GM12891 (cell line): ENCODE measurements at places on chromosomes 16 and 17.

- no peak for DNase-seq
Measured at GRCh38 chr16:51577621-51578303, 426.7 kb upstream of the SALL1 start.

GRCh38 chr17:57511475-57512123 is 233.5 kb downstream of the CCDC182 start:
- no peak for DNase-seq

DNA sequence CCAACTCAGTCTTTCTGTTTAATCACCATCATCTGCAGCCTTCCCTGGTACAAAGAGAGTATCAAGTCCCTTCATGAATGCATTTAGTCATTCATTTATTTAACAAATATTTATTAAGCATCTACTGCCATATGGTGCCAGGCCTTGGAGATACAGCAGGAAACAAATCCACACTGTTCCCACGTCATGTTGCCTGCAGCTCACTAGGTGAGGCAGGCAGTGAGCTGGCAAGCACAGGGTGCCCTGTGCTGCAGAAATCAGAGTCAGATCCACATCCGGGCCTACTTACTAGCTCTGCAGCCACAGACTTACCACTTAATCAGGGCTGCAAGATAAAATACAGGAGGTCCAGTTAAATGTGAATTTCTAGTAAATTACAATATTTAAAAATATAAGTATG is 38.5 kb upstream of the CES5A start:
- DNase-seq, result no peak

GRCh38 chr16:20622498-20622870 is 46.3 kb upstream of the ACSM2B start:
- no peak for DNase-seq

DNA sequence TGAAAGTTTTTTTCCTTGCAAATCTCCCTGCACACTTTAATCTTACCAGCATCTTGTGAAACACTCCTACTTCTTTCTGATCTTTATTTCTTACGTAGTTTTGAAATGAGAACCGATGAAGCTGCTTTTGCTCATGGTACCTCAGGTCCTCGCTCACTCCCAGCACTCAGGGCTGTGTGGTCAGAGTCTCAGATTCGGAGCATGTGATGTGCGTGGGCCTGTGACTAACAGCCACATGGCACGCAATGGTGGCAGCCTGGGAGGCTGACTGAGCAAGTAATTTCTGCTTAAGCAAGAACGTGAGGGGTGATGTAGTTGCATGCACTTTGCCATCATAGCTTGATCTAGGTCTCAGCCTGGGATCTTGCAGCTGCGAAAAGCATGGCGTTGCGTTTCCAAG is 624.3 kb downstream of the MAF start:
- DNase-seq, result no peak

DNA sequence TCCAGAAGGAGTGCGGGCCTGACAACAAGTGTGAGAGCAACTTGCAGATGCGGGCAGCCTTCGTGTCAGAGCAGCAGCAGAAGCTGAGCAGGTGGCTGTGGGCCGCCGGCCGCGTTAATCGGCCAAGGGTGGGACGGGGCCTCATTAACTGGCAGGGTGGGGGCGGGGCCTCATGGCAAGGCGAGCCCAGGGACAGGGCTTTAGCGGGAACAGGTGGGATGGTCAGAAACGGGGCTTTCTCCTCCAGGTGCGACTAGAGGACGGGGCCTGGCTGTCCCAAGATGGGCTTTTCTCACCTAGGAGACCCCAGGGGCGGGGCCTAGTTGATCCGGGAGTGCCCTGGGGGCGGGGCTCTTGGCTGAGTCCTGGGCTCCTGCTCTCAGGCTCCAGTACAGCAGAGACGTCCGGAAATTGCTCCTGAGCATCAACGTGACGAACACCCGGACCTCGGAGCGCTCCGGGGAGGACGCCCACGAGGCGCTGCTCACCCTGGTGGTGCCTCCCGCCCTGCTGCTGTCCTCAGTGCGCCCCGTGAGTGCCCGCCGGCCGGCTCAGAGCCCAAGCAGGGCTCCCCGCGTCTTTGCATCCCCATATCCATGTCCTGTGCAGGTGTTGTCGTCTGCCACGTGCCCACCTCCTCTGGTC is 18.4 kb upstream of the PDK2 start:
- no peak for DNase-seq

DNA sequence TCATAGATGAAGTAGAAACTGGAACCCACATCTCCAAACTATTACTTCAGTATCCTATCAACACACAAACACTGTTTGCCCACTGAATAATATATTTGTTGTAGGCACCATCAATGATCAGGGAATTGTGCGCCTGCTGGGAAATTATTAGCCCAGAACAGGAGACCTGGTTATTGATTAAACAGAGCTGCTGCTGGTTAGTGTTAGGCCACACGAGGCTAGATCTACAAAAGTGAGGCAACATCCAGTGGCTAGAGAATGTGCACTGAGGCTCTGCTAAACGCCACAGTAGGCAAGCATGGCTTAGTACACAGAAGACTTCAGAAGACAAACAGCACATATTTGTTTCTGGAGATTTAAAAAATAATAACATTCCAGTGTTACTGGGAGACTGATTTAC is 11.0 kb downstream of the ABHD15 start:
- DNase-seq, result no peak

GRCh38 chr16:68508641-68509240 is 30.4 kb upstream of the ZFP90 start:
- DNase-seq, result no peak

- DNase-seq, result no peak
Measured at GRCh38 chr17:81426393-81427172, 31.3 kb downstream of the BAHCC1 start.

DNA sequence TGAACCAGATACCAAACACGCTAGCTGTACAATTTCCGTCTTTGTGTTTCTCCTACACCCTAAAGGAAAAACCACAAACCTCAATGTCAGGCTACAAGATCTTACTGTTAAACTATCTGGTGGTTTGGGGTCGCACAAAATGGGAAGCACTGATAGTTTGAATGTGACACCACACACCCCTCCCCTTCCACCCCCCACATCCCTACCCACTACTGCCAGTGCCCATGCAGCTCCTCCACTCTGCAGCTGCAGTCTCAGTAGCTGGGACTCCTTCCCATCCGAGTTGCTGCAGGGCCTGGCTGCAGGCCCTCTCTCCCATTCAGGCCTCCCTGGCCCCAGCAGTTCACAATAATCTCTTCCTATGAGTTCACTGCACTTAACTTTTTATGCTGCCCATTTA is 18.4 kb downstream of the TRAP1 start:
- DNase-seq, result no peak

- no peak for DNase-seq
Measured at GRCh38 chr16:53071748-53072301, 17.0 kb downstream of the CHD9 start.

DNA sequence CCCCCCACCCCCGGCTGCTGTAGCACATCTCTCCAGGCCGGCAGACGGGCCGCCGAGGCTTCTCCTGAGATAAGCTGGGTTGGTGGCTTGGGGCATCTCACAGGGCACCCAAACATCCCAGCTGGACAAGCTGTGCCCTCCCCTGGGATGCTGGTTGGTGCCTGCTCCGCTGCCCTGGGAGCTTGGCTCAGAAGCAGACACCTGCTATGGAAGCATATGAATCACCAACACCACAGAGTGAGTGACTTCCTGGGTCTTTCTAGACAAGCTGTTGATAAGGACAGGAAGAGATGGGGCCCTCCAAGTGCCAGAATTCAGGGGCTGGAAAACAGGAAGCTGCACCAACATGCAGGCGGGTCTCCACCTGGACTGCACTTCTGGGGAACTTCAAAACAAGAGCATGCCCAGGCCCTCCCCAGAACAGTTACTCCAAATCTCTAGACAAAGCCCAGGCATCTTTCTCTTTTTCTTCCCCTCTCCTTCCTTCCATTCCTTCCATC is 13.7 kb downstream of the C16orf95 start:
- DNase-seq, result no peak

- no peak for DNase-seq
Measured at GRCh38 chr17:45353043-45353442, 36.2 kb upstream of the MAP3K14 start.

DNA sequence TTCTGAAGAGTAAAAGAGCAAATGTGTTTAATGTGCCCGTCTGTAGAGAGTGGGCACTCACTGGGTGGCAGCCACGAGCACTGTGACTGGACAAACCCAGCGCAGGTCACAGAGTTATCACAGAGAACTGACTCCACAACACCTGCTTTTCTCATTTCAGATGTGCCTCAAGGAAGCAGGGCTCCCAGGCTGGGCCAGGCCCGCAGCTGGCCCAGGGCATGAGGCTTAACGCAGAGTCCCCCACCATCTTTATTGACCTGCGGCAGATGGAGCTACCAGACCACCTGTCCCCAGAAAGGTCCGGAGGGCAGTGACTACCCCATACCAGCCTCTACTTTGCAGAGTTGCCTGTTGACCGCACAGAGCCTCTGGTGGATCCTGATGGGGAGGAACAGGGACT is 11.9 kb downstream of the DNAAF8 start:
- DNase-seq, result no peak

GRCh38 chr17:11251561-11252107 is 10.6 kb downstream of the SHISA6 start:
- no peak for DNase-seq

DNA sequence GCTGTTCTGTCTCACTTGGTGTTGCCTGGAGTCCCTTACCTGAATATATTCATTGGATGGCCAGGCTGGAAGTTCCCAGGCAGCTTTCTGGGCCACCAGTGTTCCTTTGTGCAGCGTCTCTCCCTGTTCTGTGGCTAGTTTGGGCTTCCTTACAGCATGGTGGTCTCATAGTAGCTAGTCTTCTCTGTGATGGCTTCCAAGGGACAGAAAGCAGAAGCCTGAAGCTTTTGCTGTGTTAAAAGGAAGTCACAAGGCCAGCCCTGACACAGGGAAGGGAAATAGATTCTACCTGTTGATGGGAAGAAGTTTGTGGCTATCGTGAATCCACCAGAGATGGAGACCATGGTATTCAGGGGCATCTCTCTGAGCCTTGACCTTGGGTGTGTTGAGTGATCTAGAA is 34.6 kb downstream of the PLCG2 start:
- no peak for DNase-seq

GRCh38 chr17:74276541-74277009 is 2.5 kb downstream of the DNAI2 start:
- no peak for DNase-seq

- no peak for DNase-seq
Measured at GRCh38 chr17:58269557-58270291, 11.0 kb downstream of the MPO start.

- DNase-seq, result peak; percentile 53
Measured at GRCh38 chr17:29145289-29146073, 34.7 kb downstream of the MYO18A start.

DNA sequence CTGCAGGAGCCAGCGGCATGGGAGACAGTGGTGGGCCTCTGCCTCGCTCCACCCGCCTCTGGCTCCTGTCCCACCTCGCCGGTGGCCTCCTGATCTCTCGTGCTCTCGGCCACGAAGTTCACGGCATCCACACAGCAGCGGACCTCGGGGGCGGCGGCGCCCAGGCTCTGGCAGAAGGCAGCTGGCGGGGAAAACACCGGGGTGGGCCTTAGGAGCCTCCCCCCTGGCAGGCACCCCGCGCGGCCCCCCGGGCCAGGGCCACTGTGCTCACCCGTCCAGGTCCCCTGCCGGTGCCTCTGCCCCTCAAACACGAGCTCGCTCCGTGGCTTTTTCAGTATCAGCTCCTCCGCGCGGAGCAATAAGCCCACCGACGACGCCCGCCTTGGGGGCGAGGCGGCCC is 409 bp upstream of the C17orf107 start:
- no peak for DNase-seq

DNA sequence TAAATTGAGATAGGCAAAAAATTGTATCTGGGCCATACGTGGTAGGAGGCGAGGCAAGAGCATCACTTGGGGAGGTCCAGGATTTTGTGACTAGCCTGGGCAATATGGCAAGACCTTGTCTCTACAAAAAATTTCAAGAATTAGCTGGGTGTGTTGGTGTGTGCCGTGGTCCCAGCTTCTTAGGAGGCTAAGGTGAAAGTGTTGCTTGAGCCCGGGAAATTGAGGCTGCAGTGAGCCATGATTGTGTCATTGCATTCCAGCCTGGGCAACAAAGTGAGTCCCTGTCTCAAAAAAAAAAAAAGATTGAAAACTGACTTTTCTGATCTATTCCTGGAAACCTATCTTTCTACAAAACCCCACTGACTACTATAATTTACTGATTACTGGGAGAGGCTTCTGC is 26.7 kb downstream of the CDK12 start:
- no peak for DNase-seq

DNA sequence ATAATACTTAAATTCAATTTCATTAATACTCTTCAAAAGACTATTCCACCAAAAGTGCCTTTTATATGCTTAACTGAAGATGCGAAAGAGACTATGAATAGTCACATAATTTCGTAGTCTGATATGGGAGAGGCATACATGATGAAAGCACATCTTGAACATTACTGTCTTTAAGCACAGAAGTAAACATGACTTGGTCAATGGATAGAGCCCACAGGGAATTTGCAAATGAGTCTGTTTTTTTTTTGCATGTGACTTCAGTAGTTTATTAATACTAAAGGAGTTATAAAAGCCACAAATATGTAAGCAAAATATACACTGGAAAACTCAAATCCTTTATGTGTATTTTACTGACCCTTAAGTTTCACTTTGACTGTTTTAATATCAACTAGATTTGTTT is 15.9 kb downstream of the ADPRM start:
- DNase-seq, result no peak

GRCh38 chr17:72422505-72423285 is 301.9 kb downstream of the SOX9 start:
- DNase-seq, result peak; percentile 30

- no peak for DNase-seq
Measured at GRCh38 chr16:346587-346986, 5.9 kb downstream of the AXIN1 start.

- DNase-seq, result no peak
Measured at GRCh38 chr16:30521476-30521872, 4.9 kb downstream of the ZNF768 start.

GRCh38 chr17:62581764-62582163 is 45.7 kb upstream of the MRC2 start:
- no peak for DNase-seq

- DNase-seq, result no peak
Measured at GRCh38 chr17:75832652-75833400, 11.4 kb downstream of the UNC13D start.

DNA sequence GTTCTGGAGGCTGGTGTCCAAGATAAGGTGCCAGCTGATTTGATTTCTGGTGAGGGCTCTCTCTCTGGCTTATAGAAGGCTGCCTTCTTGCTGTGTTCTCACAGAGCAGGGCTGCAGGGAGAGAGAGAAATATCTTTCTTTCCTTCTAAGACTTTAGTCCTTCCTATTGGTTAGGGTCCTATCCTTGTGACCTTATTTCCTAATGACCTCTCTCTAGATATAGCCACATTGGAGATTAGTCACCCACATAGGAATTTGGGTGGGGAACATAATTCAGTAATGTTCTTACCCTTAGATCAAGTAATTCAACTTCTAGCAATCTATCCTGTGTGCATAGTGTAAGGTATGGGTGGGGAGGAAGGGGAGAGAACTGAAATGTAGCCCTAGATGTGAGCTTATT is 18.0 kb upstream of the ABCA5 start:
- DNase-seq, result no peak

DNA sequence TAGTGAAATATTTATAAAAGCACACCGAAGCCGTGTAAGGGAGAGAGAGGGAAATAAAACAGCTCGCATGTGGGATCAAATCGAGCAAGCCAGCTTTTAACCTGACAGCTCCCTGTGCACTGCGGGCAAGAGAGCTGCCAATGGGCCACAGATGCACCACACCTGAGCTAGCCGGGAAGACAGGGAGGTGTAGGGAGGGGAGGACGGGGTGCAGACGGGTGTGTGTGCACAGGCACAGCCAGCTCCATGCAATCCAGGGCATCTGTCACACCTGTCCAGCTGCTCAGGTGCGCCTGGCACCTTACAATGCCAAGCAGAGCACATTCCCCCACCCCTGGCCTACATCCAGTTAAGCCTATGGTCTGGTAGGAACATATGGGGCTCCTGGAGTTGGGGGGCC is 70.0 kb downstream of the C16orf78 start:
- no peak for DNase-seq
